ENCODE measurements at places on chromosomes 5 and 9.

GRCh38 chr5:144203750-144204596 is 33.3 kb downstream of the KCTD16 start:
- DNase-seq = peak; percentile 81

GRCh38 chr9:93099551-93100275 is 3.7 kb downstream of the CARD19 start:
- no peak for DNase-seq

GRCh38 chr9:127779136-127779981 is 893 bp upstream of the SH2D3C start:
- no peak for DNase-seq

DNA sequence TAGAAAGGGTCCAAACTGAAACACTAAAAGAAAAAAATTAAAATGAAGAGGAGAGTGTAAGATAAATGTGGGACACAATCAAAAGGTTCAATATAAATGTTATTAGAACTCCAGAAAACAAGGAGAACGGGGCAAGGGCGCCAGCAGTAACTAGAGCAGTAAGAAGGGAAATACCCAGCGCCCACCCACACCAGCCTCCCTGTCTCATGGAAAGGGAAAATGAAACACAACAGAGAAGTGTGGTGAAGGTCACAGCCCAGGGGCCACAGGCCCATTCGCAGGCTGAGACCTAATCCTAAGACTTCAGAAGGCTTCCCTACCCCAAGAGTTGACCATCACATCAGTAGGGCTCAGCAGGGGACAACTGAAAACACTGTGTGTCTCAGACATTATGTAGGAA is 45.8 kb upstream of the CLK4 start:
- no peak for DNase-seq
